ENCODE measurements at places on chromosomes 3 and 15.

DNA sequence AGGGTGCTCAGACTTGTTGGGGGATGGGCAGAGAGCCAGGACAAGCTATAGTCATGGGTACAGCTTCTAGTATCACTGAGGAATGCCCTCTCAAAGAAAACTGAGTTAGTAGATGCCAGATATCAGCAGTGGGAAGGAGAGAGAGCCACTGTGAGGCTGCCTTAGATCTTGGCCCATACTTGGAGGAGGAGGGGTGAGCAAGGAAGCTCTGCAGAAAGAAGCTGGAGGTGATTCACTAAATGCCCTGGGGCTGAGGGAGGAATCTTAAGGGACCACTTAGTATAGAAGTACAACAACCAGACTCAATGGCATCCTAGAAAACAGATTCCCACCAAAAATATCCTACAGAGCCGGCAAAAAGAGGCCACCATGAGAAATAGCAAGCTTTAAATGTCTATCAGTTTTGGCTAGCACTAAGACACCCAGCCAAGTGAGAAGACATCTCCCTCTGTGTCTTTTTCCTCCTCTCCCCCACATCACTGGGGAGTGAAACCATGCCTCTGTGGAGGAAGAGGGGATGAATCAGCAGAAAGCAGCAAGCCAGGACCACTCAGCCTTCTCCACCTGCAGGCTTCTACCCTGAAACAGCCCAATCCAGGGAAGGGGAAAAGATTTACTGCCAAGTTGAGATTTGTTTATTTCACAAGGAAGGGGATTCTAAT is 282.5 kb upstream of the STT3B start:
- no peak for DNase-seq

GRCh38 chr15:99121691-99122410 is 17.0 kb downstream of the SYNM start:
- DNase-seq, result no peak

DNA sequence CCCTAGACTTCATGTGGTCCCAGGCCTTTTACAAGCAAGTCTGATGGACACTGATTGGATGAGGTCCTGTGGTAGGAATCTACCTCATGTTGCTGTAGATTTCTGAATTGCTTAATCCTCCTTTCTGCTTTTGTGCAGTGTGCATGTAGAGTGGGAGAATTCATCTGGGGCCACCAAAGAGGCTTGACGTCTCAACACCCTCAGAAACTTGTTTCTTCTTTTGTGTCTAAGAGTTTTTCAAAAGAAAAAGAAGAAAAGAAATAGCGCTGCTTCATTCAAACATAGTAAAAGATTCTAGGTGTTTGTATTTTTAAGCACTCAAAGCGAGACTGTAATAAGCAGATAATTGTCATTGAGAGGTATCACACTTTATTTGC is 46.2 kb downstream of the NR1D2 start:
- no peak for DNase-seq

GRCh38 chr3:11638495-11639358 is 5.0 kb downstream of the VGLL4 start:
- no peak for DNase-seq

DNA sequence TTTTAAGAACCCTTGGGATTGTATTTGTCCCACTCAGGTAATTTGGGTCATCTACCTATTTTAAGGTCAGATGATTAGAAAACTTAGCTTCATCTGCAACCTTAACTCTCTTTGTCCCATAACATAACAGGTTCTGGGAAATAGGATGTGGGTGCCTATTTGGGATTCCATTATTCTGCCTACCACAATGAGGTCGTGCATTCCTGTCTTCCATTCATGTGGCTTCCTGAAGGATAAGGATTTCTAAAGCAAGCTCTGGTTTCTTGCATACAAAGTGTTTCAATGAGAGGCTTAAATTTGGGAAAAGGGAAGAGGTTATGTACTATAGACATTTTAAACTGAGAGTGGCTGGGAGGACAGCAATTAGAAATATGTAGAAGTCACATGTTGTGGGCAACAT is 190.3 kb downstream of the MCTP2 start:
- DNase-seq, result no peak

DNA sequence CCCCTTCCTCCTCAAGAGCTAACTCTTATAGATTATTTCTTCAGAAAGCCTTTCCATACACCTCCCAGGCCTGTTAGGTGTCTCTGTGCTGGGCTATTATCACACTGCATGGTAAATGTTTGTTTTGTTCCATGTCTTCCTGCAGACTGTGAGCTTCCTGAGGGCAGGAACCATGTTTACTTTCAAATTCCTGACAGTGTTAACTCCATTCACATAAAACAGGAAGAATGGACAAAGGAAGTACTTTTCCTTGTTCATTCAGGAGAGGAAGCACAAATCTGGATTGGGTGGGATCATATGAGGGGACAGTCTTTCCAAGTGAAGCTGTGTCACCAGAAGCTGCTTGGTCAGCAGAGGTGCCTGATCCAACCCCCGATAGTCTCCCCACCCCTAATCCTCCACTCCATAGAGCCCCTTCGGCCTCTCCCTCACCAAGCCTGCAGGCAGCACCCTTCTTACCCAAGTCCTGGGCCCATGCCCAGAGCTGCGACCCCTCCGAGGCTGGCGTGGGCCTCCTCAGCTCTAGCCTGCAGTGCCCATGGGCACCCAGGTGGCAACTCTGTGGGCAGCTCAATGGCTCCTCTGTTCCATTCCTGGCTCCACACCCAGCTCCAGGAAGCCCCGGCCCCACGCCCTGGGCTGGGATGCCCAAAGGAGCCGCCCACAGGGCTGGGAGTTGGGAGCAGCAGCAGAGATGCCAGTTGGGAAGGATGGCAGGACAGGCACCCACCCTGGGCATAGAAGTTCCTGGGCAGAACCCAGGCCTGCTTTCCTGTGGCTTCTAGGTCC is 6.9 kb downstream of the SHF start:
- no peak for DNase-seq

DNA sequence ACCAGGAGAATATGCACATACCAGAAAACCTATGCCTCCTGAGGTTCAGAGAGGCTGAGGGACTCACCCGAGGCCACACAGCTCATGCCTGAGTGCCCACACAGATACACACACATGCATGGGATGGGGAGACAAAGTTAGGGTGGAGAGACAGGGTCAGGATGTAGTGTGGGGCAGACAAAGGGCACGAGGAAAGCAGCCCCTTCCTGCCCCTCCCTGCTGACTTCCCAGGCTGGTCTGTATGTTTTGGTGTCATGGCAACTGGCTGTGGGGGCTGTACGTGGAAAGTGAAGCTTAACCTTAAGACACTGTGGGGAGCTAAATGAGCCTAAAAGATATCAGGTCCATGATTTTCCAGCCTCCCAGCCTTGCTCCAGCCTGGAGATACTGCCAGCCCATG is 57.8 kb downstream of the EPHB3 start:
- no peak for DNase-seq

GRCh38 chr3:67715971-67716370 is 61.6 kb upstream of the SUCLG2 start:
- no peak for DNase-seq

DNA sequence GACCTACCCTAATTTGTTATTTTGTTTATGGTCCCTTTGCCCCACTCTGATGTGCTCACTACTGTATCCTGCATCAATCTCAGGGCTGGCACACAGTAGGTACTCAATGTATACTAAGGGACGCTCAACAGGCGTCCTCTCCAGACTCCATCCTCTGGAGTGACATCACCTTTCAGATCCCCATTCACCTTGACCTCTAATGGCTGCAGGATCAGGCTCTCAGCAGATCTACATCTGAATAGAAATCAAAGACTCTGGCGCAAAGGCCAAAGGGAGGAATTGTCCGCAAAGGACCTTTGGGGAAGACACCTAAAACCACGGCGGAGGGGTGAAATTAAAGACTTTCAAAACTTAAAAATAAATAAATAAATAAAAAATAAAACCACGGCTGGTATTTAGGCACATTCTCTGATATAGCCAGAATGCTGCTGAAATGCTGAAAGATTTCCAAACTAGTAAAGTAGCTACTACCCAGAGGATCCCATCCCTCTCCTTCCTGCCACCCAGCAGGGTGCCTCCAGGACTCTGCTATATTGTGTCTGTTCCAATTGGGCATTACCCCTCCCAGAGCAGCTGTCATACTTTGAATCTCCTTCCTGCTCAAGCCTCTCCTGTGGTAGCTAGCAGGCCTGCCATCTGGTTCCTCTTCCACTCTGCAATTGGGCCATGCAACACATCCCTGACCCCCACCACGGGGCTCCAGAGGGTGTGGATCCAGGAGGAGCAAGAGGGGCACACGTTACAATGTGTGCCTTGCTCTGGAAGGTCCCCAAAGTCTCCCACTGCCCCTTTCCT is 6.1 kb downstream of the SHF start:
- DNase-seq, result no peak

DNA sequence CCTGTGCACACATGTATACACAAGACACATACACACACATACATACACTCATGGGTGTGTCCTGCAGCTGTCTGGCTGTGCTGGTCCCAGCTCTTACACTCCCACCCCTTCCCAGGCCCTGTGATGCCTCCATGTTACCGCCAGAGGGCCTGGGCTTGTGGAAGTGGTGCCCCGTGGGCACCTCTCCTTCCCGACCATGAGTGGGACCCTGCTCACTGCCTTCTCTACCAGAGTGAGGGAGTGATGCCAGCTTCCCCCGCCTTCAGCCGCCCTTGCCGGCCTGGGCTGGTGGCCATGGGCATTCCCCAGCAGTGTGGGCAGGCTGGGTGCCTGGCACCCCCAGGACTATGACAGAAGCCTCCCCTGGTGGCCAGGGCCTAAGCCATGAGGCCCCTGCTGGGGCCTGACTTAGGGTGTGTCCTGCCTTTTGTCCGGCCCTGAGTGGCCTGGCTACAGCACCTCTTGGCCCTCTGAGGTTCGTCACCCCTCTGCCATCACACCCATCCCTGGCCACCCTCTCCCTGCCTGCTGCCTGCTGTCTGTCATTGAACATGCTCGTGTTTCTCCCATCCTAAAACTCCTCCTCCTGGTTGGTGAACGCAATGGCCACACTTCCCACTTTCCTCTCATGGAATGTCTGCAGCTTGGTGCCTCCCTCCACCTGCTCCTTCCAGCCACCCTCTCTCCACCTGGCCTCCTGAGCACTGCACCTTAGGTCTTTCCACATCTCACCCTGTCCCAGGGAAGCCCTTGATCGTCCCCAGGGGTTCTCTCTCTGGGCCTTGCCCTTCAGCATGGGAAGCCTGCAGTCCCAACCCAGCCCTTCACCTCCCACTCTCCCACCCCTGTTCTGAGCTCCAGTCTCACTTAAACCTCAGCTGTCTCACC is 14.6 kb downstream of the HDAC11 start:
- DNase-seq, result no peak

GRCh38 chr3:180530276-180530675 is 71.7 kb upstream of the TTC14 start:
- DNase-seq, result no peak

- no peak for DNase-seq
Observed at GRCh38 chr3:70832089-70832833, 519.8 kb upstream of the MDFIC2 start.

DNA sequence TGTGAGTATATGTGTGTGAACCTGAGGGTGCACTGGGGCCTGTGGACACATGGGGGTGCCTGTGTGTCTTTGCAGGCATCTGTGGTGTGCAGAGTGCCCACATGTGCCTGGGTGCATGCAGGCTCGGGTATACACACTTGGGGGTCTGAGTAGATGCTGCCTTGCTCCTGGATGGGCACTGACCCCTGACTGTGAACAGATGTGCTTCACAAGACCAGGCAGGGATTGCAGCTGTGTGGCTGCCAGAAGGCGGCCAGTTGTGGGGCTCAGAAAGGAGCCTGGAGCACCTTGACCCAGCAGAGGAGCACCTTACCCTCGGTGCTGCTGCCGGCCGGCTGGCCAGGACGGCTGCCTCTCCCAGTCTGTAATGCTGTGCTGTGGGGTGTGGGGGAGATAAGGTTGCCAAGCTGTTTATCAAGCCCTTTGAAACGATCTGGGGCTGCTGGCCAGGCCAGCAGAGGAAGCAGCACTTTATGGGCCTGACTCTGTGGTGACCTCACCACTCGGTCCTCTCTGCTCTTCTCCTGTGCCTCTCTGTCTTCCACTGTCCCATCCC is 55.5 kb upstream of the MRPS22 start:
- DNase-seq, result no peak

- DNase-seq, result no peak
Observed at GRCh38 chr3:180962530-180962929, 27.0 kb downstream of the DNAJC19 start.

DNA sequence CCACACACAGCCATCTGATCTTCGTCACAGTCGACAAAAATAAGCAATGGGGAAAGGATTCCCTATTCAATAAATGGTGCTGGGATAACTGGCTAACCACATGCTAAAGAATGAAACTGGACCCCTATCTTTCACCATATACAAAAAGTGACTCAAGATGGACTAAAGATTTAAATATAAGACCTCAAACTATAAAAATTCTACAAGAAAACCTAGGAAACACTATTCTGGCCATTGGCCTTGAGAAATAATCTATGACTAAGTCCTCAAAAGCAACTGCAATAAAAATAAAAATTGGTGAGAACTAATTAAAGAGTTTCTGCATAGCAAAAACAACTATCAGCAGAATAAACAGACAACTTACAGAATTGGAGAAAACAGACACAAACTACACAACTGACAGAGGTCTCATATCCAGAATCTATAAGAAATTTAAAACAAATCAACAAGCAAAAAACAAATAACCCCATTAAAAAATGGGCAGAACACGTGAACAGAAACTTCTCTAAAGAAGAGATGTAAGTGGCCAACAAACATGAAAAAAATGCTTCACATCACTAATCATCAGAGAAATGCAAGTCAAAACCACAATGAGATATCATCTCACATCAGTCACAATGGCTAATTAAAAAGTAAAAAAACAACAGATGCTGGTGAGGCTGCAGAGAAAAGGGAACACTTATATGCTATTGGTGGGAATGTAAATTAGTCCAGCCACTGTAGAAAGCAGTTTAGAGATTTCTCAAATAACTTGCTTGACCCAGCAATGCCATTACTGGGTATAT is 104.0 kb downstream of the NR1I2 start:
- DNase-seq, result no peak

DNA sequence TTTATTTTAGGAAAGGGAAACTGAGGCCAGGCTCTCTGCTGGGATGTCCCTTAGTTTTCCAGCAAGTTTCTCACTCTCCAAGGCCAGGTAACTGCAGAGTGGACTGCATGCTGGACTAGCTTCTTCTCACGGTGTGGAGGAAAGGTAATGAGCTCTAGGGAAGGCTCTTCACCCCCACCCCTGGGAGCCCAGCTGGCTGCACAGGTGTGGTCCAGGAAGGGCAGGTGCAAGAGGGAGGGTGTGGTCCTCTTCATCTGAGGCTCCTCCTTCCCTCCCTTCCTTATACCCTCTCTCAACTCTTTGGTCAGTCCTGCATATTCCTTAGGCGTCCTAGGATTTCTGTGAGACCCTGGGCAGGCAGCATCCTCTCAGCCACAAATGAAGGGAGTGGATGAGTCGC is 33.9 kb downstream of the RNU5B-1 start:
- no peak for DNase-seq

Measured in stimulated activated CD4-positive, alpha-beta T cell treated with anti-CD3 and anti-CD28 coated beads, Interleukin-15, amount 100 ng/mL, for 1 hour (primary cell).